Fibroblast of villous mesenchyme (primary cell): ENCODE measurements at places on chromosomes 13 and 19. TPM values are rescaled to one million over a fixed set of nuclear protein-coding genes. Genes with fewer than 3 reads are reported as not detected.

DNA sequence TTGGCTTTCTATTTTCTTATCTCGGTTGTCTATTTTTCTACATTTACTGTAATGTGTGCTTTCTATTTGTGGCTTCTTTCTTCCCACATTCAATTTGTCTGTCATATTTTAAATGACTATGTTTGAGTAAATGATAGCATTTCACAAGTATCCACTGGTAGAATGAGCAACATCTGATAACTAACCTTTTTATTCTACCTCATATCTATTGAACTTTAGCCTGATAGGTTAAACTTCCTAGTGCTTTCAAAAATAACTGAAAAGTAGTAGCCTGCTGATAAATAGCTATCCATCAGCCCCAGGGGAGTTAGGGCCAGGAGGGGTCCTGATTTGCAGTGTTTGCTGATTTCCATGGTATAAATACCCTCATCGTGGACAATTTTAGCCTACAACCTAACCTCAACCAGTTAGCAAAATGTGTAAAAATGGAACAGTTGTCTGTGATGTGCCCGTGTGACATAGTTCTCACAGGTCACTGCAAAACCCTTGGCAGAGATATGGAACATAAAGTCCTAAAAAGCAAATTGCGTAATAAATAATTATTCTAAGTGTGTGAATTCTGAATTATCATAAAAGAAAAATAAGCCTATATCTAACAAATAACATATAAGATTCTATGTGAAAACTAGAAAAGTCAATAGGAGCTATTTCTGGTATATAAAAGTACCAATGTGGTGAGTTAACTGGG, 32.1 kb downstream of the KCTD12 start:
- no peak for DNase-seq

DNA sequence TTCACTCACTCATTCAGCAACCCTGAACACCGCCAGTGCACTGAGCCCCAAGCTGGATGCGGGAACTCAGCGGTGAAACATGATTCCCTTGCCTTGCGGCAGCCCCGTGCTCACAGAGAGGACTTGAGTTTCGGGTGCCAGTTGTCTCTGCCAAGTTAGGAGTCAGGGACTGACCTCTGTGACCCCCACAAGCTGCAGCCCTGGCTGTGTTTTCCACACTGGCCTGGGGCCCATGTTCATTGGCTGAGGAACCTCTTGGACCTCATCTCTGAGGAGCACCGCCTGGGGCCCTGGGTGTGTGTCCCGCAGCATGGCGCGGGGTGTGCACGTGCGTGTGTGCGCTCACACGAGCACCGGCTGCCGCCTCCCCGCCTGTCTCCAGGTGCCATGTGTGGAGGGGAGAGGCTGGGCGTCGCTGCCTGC, 31.0 kb downstream of the CAPN12 start:
- peak; percentile 41 for DNase-seq

- no peak for DNase-seq
These were observed 77.3 kb downstream of the ZIC5 start for GRCh38 chr13:99894105-99894839.

DNA sequence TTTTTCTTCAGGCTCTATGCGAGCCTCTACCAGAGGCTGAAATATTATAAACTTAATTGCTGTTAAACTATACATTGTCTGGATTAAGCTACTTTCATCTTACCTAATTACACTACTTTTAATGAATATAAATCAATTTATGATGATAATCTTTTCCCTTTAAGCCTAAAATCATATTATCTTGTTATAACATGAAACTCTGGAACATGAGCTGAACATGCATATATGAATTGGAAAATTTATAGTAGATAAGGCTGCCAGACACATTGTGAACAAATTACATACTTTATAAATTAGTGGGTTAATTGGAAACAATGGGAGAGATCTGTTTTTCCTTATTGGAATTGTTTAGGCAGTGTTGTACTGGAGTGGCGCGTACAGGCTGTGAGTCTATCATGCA, 45.3 kb upstream of the ZDHHC20 start:
- DNase-seq: no peak

GRCh38 chr13:23462815-23463559, 29.5 kb upstream of the SACS start:
- no peak for DNase-seq

DNA sequence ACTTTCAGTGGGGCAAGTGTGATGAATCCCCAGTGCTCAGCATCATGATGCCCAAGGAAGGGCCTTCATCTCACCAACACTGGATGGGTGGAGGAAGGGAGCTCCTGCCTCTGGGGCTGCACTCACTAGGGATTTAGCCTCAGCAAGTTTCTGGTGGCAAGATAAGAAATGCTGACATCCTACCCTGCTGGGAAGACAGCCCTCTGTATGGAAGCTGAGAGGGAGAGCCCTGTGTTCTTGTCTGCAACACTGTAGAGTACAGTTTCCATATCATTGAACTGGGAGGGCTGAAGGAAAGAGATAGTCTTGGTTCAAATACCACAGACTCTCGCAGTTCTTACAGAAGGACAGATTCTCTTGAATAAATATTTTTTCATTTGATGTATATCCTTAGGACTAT, 7.3 kb upstream of the ZNF460 start:
- no peak for DNase-seq

DNA sequence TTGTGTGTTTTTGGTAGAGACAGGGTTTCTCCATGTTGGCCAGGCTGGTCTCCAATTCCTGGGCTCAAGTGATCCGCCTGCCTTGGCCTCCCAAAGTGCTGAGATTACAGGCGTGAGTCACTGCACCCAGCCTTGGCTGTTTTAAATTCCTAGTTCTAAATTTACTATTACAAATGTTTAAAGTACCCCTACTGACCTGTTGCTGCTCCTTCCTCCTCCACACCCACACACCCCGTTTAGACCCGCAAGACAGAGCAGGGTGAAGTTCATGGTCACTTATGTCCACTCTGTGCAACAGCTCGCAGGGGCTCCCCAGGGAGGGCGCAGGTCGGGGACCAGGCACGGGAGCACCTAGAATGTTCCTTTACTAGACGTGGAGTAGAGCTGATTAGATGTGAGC, 28.7 kb downstream of the TMEM161A start:
- peak; percentile 22 for DNase-seq

DNA sequence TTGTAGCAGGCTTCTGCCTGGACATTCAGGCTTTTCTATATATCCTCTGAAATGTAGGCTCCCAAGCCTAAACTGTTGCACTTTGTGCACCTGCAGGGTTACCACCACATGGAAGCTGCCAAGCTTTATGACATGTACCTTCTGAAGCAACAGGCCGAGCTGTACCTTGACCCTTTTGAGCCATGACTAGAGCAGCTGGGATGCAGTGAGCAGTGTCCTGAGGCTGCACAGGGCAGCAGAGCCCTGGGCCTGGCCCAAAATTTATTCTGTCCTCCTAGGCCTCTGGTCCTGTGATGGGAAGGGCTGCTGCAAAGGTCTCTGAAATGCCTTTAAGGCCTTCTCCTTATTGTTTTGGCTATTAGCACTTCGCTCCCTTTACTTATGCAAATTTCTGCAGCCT, 23.5 kb upstream of the CD177 start:
- DNase-seq: no peak

GRCh38 chr13:50124536-50125303, 109.5 kb downstream of the KCNRG start:
- peak; percentile 63 for DNase-seq

DNA sequence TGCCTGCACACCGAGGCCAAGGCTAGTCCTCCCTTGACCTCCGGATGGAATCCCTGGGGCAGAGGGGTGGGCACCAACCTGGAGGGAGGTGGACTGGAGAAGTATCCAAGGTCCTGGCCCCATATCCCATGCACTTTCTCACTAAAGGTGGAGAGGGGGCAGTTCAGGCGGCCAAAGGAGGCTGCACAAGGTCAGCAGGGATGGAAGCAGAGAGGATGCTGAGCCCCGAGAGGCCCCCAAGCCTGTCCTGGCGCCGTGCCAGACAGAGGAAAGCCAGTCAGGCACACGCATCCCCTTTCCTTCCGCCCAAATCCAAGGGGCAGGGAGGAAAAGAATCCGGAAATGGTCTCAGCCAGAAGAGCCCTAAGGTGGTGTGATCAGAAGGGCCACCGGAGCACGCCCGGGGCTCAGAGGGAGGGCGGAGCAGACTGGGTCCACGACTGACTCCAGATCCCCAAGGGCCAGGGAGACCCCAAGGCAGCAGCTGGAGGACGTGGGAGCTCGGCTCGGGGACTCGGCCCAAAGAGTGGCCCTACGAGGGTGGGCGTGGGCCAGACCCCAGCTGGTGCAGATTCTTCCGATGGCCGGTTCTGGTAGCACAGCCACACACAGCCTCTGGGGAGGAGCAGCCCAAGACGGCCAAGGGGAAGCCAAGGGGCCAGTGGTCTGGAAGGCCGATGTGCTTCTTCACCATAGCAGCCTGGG, 60.0 kb downstream of the MLLT1 start:
- no peak for DNase-seq

DNA sequence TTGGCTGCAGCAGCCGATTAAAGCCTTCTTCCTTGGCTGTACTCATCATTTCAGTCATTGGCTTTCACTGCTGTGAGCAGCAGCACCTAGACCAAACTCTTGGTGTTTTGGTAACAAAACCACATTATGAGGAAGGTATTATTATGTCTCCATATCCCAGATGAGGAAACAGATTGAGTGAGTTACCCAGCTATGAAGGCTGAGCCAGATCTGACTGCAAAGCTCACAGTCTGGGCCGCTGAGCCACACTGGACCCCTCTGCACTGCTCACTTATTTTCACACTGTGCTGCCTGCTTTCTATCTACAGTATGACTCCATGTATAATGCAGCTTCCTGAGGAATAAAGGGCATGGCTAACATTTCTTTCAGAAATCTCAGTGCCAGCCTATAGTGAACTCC, 24.5 kb downstream of the CRYL1 start:
- DNase-seq: no peak

- DNase-seq: peak; percentile 51
These were observed 5.3 kb upstream of the EPSTI1 start for GRCh38 chr13:42997381-42997780.

DNA sequence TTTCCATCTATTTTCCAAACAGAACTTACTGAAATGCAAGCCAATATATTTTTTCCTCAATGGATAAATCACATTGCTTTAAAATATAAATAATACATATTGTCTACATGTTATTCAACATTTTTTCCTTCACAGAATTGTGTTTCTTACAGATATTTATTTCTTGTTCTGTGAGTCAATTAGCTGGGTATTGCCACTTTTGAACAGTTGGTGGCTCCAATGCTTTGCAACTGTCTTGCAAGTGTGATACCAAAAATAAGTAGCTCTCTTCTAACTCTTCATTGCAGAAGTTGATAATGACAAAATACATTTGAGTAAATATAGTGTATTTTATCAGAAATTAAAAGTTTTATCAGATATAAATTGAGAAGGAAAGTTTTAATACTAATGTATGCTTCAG, 17.1 kb upstream of the GPC5 start:
- DNase-seq: peak; percentile 5

- no peak for DNase-seq
These were observed 227.8 kb upstream of the MAB21L1 start for GRCh38 chr13:35704331-35704730.

- DNase-seq: no peak
These were observed 149.2 kb upstream of the RNF113B start for GRCh38 chr13:98326291-98326690.

DNA sequence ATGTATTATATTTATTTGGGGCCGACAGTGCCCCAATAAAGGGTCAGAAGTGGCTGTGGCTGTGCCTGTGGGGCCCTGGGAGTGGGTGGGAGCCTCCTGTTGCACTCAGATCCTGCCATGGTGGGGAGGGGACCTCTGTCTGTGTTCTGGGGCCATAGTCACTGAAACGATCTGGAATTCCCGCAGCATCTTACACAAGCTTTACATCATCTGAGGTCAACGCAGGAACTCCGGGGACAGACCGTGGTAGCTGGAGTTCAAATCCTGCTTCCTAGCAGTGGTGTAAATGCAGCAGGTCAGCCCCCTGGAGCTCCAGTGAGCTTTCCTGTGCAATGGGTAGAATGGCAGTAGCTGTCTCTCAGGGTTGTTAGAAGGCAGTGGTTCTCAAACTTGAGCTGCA, 3.9 kb upstream of the SCN1B start:
- DNase-seq: no peak

DNA sequence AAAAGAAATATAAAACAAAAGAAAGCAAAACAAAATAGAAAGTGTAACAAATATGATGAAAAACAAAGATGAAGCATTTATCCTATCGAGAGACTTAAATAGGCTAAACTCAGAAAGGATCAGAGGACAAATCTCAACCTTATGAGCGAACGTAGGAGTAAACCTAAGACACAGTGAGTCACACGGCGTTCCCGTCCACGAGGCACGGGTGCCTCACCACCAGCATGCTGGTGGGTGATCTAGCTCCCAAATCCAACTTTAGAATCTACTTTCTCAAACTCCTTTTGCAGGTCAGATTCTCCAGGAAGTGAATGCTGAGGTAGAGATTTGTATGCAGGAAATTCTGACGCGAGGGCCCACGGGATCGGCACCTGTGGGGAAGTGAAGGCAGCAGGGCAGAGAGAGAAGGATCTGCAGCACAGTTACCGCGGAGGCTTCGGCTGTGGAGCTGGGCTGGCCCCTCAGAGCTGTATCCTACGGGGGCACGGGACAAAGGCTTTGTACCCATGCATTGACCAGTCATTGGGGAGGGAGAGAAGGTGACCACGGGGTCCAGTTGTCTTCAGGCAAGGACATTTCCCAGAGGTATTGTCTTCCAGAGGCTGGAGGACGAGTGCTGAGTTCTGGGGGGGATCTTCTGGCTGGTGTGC, 7.5 kb upstream of the MIER2 start:
- DNase-seq: no peak

DNA sequence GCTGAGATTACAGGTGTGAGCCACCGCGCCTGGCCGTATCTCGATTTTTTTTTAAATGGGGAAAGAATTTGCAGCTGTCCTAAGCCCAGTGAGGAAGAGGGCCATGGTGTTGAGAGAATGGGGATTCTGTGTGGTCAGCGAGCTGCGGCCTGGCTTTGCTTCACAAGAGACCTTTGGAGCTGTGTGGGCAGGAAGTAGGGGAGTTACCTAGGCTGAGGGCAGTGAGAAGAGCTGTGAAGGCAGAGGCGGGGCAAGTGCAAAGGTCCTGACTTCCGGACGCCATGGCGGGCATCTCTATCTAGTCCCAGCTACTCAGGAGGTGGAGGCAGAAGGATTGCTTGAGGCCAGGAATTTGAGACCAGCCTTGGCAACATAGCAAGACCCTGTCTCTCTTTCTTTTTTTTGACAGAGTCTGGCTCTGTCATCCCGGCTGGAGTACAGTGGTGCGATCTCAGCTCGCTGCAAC, 4.9 kb downstream of the AP2A1 start:
- DNase-seq: no peak

DNA sequence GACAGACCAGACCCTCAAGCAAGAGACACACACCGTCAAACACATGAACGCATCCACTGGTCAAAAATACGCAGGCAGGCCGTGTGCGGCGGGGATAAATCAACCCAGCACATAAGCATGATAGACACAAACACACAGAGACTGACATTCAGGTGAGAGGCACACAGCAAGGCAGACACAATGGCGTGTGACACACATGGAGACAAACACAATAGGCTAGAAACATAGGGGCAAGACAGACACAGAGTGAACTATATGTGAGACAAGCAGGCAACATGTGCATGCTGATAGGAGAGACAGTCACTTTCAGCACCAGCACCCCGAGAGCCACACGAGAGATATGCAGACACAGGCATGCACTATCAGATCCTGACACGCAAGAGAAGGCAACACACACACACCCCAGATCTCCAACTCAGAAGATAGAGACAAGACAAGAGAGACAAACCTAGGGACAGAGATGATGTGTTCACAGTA, 6.9 kb upstream of the JUNB start:
- DNase-seq: peak; percentile 63

The ZNF729 gene
- not detected in 2 replicates for total RNA-seq

The UPF1 gene
- 49.0 and 51.0 TPM in 2 replicates for total RNA-seq

The TRPM4 gene
- total RNA-seq: 17.3 and 18.0 TPM in 2 replicates

The KLK10 gene
- total RNA-seq: not detected in 2 replicates

The SLC25A42 gene
- total RNA-seq: 5.8 and 9.1 TPM in 2 replicates
